Uterus (tissue), 4 donors: ENCODE measurements at places on chromosomes 6 and 20.

DNA sequence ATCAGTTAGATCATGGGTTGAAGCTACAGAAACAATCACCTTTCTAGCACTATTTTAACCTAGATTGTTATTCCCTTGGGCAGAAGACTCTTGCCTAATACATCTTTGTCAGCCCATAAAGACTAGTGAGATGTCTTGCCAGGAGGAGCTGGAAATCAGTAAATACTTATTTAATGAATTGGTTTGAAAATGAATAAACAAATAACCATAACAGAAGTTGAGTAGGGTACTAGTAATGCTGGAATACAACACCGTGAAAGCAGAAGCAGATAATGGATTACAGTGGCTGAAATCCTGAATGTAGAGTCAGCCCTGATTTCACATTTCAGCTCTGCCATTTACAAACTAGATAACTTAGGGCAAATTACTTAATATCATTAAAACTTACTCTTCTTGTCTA is 236.1 kb downstream of the PACRG start:
- no peak for DNase-seq

GRCh38 chr6:34207695-34208443 is 28.8 kb upstream of the HMGA1 start:
- no peak for DNase-seq

DNA sequence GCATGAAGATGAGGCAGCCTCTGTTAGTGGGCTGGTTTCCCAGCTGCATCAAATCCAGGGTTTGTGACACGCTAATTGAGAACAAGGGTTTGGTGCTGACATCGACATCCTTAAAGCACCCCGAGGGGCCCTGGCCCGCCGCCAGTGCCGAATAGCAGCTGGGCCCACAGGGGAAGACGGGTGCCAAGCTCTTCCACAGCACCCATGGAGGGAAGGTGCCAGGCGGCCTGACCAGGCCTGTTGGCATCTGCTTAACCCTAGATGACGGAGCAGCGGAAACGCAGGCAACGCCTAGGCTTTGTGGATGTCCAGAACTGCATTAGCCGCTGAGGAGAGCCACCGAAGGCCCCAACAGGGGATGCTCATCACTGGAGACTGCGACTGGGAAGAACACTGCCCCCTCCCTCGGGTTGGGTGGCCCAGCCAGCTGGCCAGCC is 16.0 kb downstream of the UQCC2 start:
- DNase-seq = no peak

DNA sequence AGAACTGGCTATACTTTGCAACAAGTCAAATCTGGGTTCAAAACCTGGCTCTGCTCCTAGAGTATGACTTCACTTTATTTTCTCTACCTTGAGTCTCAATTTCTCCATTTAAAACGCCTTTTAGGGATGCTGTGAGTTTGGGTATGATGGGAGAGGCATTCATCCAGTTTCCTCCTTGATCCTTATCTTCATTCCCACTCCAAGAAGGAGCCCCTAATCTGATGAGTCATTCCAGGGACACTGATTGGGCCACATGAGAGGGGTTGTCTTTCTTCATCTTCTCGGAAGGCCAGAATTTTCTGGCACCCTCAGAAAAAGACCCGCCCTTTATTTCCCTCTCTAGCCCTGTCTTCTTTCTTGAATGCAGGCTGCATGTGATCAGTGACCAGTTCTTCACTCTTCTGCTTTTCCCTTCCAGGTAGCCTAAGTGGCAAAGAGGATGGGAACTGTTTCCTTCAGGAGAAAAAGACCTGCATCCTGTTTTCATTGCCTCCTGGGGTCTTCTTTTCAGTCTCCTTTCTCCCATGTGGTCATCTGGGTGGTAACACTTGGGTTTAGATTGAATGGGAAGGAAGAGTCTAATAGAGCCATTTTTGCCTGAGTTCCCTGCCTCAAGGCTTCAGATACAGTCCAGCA is 32.1 kb upstream of the PNRC1 start:
- DNase-seq = no peak

DNA sequence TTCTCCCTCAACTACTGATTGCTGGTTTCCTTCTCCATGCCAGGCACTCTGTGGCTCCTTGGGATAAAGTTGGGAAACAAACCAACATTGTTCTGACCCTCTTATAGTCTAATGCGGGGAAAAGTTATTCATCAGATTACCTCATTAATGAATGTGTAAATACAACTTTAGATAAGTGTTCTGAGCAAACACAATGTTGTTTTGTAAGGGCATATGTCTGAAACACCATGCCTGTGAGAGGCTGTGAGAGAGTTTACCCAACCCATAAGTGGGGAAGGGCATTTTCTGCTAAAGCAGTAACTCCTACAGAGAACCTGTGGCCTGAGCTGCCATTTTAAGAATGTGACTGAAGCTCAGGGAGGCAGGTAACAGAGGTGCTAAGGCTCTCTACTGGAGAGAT is 283.5 kb downstream of the KHDC1L start:
- DNase-seq = no peak

- DNase-seq = no peak
Measured at GRCh38 chr20:53778041-53778516, 184.4 kb upstream of the ZNF217 start.

DNA sequence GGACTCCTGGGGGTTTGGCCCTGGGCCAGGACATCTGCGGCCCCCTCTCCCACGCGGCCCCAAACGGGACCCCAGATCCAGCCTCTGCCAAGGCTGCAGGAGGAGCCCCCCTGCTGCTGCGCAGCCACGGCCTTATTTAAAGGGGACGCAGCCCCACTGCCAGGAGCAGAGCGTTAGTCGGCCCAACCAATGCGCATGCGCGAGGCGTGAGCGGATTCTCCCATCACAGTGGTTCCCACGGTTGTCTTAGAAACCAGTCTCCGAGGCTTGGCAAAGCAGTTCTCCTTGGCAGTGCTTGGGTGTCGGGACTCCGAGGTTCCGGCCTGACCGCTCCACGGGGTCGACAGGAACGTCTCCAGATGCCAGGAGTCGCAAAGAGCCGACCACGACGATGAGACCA is 288.3 kb upstream of the ZNF337 start:
- peak; percentile 70 for DNase-seq

GRCh38 chr20:14950633-14951032 is 613.2 kb upstream of the FLRT3 start:
- DNase-seq = no peak

DNA sequence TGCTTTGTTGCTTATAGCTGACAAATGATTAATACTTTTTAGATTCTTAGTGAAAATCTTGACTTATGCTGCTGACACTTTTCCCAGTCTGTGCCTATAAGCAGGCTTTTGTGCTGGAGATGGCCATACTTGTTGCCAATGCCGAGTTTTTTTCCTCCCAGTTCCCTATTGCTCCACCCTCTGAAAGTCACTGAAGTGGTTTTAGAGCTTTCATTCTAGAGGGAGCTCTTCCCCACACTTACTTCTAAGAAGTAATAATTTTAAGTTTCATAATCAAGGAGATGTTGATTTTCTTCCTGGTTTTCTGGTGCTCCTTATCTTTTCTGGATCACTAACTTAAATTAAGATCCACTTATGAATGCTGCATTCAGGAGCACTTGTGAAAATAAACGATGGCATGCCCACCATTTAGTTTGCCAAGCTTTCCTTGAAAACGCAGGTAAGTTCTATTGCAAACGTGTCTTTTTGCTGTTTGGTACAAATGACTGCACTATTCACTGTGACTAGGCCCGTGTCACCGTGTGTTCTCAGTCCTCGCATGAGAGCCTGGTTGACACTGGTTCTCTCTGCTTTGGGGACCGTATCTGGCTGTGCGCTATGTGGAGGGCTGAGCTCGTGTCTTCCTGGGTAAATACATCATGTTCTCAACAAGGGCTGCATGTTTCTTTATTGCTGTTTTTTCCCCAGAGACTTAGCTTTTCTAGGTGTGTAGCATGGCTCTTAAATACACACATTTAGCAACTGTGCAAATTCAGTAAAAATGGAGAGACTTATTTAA is 50.2 kb downstream of the GFRA4 start:
- no peak for DNase-seq

GRCh38 chr6:128606611-128607010 is 86.2 kb upstream of the PTPRK start:
- DNase-seq = no peak

DNA sequence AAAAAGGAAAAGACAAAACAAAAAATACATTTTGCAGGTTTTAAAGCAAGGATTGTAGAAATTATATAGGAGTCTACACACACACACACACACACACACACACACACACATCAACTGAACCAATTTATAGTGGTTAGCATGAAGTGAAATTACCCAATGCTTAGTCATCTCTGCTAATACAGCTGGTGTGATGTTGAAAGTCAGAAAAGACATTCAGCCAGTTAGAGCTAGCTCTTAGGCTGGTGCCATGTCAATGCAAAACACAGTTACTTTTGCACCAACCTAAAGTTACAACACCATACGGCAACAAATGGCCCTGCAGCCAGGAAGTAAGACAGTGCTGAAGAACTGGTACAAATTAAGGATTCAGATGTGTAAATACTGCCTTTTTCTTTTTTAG is 15.2 kb downstream of the FAM210B start:
- DNase-seq = no peak
